ENCODE measurements at places on chromosomes 5 and 9.

DNA sequence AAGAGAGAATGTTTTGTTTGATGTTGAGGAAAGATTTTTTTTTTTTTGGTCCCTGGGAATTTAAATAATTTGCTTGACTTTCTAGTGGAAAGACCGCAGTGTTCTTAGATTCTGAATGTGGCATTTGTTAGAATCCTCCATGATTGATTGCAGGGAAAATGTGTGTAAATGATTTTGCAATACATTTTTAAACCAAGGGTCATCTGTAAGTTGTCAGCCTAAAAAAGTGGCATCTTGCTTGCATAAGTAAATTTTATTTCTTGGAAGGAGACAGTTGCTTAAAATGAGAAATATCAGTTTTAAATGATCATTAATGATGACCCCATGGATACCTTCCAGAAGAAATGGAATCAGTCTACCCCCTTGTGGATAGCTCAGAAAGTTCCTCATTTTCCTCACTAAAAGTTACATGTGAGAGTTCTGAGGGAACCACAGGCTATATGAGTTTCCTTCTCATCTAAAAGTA, 105.1 kb upstream of the SLC25A48 start:
- no peak for DNase-seq

- DNase-seq = peak; percentile 75
Measured at GRCh38 chr5:157335534-157336422, 69.9 kb downstream of the CYFIP2 start.

DNA sequence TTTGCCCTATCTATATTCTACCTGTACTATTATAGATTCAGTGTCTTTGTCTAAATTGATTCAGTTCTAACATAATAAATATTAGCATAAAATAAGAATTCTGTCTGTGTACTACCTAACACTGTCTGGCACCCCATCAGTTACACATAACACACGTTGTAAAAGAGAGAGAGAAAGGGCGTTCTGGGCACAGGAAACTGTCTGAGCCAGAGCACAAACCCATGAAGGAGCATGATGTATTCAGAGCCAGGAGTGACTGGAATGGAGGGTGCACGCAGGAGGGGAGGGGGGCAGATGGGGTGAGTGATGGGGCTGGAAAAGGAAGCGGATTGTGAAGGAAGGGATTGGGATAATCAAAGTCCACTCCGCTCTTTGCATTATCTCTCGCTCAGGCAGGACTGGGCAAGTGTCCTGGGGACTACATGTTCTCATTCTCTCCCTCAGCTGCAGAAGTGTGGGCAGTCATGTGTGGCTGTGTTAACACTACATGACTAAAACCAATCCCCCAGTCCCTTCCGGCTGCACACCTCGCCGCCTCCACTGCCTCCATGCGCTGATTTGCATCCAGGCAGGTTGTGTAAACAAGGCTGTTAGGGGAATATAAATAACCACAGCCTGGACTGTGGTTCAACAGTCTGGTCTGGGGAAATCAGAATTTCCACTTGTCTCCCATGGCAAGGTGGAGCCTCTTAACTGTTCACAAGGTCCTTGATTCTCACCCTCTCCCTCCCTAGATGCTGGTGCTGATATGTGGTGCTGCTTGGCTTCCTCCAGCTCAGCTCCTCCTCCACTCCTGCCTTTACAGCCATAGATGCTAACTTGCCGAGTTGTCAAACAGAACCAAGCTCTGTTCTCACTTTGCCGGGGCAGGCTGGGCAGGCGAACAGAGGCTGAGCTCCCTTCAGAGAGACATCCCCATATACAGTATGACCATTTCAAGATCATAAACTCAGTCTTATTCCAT, 367.5 kb upstream of the BRINP1 start:
- DNase-seq = no peak

GRCh38 chr5:55418994-55419968, 111.5 kb downstream of the MTREX start:
- DNase-seq = peak; percentile 74

GRCh38 chr5:58133631-58134296, 326.1 kb downstream of the PLK2 start:
- DNase-seq = peak; percentile 87

Measured in BJ (cell line).